ENCODE measurements at places on chromosomes 3 and 15.

DNA sequence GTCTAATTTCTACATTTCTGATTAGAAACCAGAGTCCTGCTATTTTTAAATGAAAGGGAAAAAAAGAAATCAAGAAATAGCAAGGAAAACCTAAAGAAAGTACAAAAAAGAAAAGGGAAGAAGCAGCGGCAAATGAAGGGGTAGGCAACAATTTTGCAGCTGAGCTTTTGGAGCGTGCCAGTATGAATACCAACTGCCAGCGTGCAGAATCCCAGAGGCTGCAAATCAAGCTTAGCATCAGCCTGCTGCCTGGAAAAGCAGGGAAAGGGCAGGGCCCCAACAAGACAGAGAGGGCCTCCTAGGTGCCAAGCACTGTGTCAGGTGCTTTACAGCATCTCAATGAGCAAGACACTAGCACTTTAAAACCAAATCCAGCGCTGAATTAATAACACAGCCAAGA lies 176.8 kb downstream of the STT3B start:
- no peak for DNase-seq

GRCh38 chr15:51205050-51205975 lies 110.6 kb upstream of the TNFAIP8L3 start:
- DNase-seq = no peak

DNA sequence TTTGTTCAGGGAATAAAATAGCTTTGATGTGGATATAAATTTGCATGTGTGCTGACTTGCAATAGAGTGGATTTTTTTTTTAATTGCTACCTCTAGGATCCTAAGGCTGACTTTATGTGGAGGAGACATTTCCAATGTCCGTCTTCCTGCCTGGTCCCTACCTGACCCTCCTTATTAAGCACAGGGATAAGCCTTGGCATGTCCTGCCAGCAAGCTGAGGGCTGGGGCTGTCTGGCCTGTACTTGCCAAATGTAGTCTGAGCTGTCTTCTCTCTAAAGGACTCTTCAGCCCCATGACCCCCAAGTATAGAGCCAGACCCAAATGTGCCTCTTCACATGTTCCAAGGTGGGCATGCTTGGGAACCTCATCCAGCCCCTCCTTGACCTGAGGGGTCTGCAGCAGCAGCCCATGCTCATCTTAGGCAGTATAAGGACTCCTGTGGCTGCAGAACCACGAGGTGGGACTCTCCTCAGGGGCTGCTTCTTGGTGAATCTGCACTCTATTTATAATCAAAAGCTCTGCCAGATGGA lies 88.8 kb downstream of the CACNA1D start:
- no peak for DNase-seq

DNA sequence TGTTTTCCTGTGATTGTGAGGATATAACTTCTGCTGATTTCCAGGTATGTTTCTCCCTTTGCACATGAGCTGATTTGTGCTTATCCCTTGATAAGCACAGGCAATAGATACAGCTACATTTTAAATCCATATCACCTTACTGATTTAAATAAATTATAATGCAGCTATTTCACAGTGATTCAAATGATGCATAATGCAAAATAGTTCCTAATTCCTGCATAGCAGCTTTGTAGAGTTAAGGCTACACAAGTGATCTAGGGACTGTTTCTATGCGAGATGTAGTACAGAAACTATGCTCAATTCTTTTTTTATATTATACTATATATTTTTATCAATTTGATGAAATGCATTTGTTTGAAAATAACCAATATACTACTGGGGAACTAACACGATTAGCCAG lies 334.2 kb downstream of the LRTM1 start:
- DNase-seq = no peak

Measured in GM23248 (cell line).